Peyer's patch (tissue), 4 donors: ENCODE measurements at places on chromosomes 1 and 21. TPM values are rescaled to one million over a fixed set of nuclear protein-coding genes. Genes with fewer than 3 reads are reported as not detected.

- H3K27ac ChIP-seq, result no peak overlapping the region
- no peaks in the 10 kb centered on the region for H3K4me1 ChIP-seq
- no peak for DNase-seq
- H3K36me3 ChIP-seq, result no peaks in the 10 kb centered on the region
- H3K27me3 ChIP-seq, result no peaks in the 10 kb centered on the region
These were observed 88.0 kb upstream of the NFIA start for GRCh38 chr1:60994369-60994768.

DNA sequence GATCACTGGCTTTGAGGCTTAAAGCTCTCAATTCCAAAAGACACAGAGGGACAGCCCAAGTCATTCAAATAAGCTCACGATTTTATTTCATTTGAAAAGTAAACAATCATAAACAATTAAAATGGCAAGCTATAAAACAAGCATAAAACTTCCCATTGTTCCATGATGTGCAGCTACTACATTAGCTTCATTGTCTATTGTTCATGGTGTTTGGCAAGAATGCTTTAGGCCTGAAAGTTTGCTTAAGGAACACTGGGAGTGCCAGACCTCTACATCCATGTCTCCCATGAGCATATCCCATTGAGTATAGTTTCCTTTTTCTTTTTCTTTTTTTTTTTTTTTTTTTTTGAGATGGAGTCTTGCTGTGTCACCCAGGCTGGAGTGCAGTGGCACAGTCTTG is 286.1 kb upstream of the ESRRG start:
- H3K27ac ChIP-seq, result no peak overlapping the region
- H3K4me3 ChIP-seq, result no peak overlapping the region
- no peaks in the 10 kb centered on the region for H3K27me3 ChIP-seq

- H3K27me3 ChIP-seq, result no peaks in the 10 kb centered on the region
- H3K4me3 ChIP-seq, result no peak overlapping the region
- H3K4me1 ChIP-seq, result no peaks in the 10 kb centered on the region
- DNase-seq, result no peak
- H3K27ac ChIP-seq, result no peak overlapping the region
- no peaks in the 10 kb centered on the region for H3K36me3 ChIP-seq
These were observed 18.6 kb upstream of the CHIA start for GRCh38 chr1:111272081-111272480.

- no peaks in the 10 kb centered on the region for H3K27me3 ChIP-seq
- no peaks in the 10 kb centered on the region for H3K36me3 ChIP-seq
- DNase-seq, result no peak
- H3K4me3 ChIP-seq, result no peak overlapping the region
These were observed 47.6 kb downstream of the TNFSF18 start for GRCh38 chr1:173002891-173003838.

DNA sequence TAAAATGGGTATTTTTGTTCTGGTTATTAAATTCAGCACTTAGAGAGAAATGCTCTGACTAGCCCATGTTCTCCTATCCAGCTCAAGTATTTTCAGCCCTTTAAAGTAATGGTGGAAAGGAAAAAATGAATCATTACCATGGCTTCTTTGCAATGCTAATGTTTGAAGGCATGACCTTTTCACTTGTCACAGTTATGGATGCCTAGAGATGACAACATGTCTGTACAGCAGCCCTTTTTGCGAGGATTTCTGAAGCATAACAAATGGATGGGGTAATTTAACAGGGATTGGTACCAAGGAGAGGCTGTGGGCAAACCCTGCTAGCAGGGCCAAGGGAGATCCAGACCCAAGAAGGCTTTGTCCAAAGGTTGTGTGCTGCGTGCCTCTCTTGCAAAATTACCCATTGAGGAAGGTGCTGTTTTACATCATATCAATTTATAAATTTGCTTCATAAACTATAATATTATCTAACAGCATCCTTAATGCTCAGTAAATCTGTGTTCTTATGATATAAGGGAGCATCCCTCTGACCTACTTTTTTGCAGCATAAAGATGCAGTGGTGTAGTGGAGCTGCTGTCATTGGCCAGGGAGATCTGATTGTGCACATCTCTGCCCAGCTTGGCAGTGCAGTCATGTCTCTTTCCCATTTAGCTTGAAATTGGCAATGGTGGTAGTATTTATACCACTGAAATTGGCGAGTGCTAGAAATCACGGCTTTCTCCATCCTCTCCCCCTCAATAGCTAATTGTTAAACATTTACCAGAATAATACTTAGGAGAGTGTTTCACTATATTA is 327.1 kb downstream of the PCP4 start:
- H3K27me3 ChIP-seq, result no peaks in the 10 kb centered on the region
- H3K4me1 ChIP-seq, result no peaks in the 10 kb centered on the region
- no peak for DNase-seq
- H3K4me3 ChIP-seq, result no peak overlapping the region
- no peaks in the 10 kb centered on the region for H3K36me3 ChIP-seq

- H3K4me1 ChIP-seq, result no peaks in the 10 kb centered on the region
- DNase-seq, result no peak
- H3K27ac ChIP-seq, result no peak overlapping the region
- H3K27me3 ChIP-seq, result no peaks in the 10 kb centered on the region
- H3K4me3 ChIP-seq, result no peak overlapping the region
- H3K36me3 ChIP-seq, result no peaks in the 10 kb centered on the region
These were observed 72.3 kb downstream of the SCMH1 start for GRCh38 chr1:41169799-41170180.

DNA sequence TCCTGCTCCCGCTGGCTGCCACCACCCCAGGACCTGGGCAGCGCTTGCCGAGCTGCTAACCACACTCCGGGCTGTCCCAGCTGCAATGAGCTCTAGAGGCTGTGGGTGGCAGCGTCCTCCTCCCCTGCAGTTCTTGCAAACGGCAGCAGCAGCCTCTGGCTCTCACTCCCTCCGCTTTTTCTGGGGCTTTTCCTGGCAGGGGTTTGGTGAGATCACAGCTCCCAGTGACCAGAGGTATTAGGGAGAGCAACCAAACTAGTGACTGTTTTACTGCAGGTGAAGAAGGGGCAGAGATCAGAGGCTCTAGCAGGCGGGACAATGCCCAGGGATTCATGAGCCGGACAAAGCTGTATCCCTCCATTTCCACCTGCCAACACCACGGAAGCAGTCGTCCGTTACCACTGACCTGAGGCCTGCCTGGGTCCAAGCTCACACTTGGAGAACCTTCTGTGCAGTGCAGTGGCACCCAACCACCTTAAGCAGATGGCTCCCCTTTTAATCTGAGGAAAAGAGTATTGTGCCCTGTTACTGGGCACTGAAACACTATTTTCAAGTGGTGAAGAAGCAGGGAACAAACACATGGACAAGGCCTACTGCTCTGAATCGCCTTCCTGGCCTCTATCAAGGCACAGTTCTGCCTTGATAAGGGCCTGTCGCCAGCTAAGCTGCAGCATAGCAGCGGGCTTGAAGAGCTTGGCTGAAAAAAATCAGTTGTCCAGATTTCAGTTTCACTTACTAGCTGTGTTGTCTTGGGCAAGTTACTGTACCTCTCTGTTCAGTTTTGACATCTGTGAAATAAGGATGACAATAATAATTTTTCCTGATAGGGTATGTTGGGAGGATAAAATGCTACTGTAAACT is at the start of gene F5:
TSS of gene F5 (minus strand) at position 87 of the 861 bp plus-strand sequence. CDS start 95 bp downstream, outside the sequence.
- no peak within 1 kb of the TSS for H3K27ac ChIP-seq
- peak within 1 kb of the TSS; percentile 28 for H3K4me3 ChIP-seq
- no peaks in the 10 kb centered on the region for H3K4me1 ChIP-seq
- peak; percentile 53 for DNase-seq

- no peak overlapping the region for H3K4me3 ChIP-seq
- H3K4me1 ChIP-seq, result no peaks in the 10 kb centered on the region
- no peaks in the 10 kb centered on the region for H3K36me3 ChIP-seq
- no peak overlapping the region for H3K27ac ChIP-seq
- H3K27me3 ChIP-seq, result no peaks in the 10 kb centered on the region
These were observed 66.1 kb downstream of the LGR6 start for GRCh38 chr1:202259705-202260104.

DNA sequence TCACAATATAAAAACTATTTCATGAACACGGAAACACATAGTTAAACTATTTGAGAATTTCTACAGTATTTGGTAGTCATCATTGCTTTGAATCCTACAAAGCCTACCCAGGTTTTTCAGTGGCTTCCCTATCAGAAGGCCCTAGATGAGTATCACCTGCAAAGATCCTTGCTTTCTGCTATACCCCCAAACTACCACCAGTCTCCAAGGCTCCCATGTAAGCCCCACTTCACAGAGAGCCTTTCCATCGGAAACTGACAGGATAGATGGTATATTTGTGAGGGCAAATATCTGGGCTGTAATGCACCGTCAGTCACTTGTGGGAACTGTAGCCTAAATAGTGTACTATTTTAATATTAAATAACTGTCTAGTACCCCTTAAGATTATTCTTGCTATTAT is 674.3 kb downstream of the BRINP3 start:
- H3K27ac ChIP-seq, result no peak overlapping the region
- H3K4me3 ChIP-seq, result no peak overlapping the region
- DNase-seq, result no peak

- no peak overlapping the region for H3K4me3 ChIP-seq
- no peaks in the 10 kb centered on the region for H3K36me3 ChIP-seq
- H3K4me1 ChIP-seq, result no peaks in the 10 kb centered on the region
- peak; percentile 66 for DNase-seq
These were observed 26.9 kb upstream of the LRRC3 start for GRCh38 chr21:44428281-44428960.

DNA sequence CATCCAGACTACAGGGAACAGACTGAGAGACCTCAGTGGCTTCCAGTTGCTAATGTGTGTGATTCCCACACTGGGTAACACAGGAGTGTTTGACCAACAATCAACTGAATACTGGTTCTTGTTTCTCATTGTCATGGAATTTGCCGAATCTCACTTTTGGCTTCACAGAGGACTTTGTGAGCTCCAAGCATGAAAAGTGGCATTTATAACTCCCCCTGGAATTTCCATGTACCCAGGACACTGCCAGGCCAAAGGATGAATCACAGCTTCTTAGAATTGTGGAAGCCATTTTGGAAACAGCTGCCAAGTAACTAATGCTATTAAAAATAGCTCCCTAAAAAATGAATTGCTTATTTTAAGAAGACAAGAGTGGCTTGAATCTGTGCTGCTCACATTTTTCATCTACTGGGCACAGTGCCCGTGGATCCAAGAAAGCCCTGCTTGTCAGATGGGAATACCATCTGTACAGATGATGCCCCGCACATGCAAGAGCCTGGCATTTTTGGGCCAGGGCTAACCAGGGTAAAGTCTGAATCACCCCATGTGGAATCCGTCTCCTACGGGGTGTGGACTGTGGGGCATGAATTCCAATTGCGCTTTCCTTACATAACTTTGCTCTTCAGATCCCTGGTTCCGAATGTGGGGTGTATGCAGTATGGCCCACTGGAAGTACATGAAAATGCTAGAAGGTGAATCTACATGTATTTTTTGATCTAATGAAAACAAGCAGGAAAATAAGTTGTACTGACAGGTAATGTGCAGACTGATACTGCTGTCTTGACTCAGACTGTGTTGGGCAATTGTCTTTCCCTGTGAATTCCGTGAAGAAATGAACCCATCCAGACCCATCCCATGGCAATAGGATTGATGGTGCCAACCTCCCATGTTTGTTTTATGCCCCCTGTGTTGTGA is 487.3 kb downstream of the SIPA1L2 start:
- no peak overlapping the region for H3K4me3 ChIP-seq
- H3K36me3 ChIP-seq, result no peaks in the 10 kb centered on the region
- DNase-seq, result no peak
- H3K4me1 ChIP-seq, result no peaks in the 10 kb centered on the region
- H3K27me3 ChIP-seq, result no peaks in the 10 kb centered on the region
- H3K27ac ChIP-seq, result peak overlapping the region; percentile 36

FAM72B gene
- not detected for total RNA-seq

OR14K1 gene
- not detected for total RNA-seq

CGN gene
- total RNA-seq, result 166 TPM

OR2L2 gene
- total RNA-seq, result not detected

EDARADD gene
- not detected for total RNA-seq

AKR7A3 gene
- total RNA-seq, result 60.2 TPM

LDLRAD1 gene
- total RNA-seq, result not detected

TMOD4 gene
- not detected for total RNA-seq

TCHHL1 gene
- not detected for total RNA-seq
